NCI-H1694 (cell line): ENCODE measurements at places on chromosomes 5 and 9.

GRCh38 chr5:92580814-92581213 lies 1000.2 kb downstream of the NR2F1-AS1 start:
- DNase-seq = no peak

- DNase-seq = peak; percentile 79
Observed at GRCh38 chr9:2241836-2242741, 226.9 kb downstream of the SMARCA2 start.

DNA sequence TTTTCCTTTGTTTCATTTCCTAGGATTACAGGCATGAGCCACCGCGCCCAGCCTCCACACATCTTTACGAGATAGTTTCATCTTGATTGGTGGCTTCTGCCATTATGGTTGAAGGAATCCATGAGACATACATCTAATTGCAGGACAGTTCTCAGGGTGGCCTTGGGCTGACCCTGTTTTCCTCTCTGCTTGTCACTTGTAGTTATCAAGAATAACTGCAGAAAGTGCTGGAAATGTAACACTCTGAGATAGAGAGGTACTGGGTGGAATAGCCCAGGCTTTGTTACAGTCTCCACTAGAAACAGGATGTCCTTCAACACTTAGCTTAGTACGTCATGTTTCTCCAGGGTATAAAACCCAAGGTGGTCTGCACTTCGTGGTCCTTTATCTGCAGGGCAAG lies 10.7 kb downstream of the UGT3A2 start:
- no peak for DNase-seq

- no peak for DNase-seq
Observed at GRCh38 chr5:138243794-138244193, 30.6 kb downstream of the GFRA3 start.

GRCh38 chr5:6448622-6449464 lies at the start of gene UBE2QL1:
Gene UBE2QL1 (plus strand): TSS chr5:6448859. CDS start chr5:6448894, 35 bp downstream.
- DNase-seq = no peak

- no peak for DNase-seq
Observed at GRCh38 chr5:107331882-107332281, 338.9 kb downstream of the EFNA5 start.
